ENCODE measurements at places on chromosomes 1 and 21. TPM values are rescaled to one million over a fixed set of nuclear protein-coding genes. Genes with fewer than 3 reads are reported as not detected.

IL6R gene
- total RNA-seq, result 2.2 TPM

OR2T35 gene
- not detected for total RNA-seq

B3GALT2 gene
- total RNA-seq, result 0.39 TPM

GBP7 gene
- not detected for total RNA-seq

PERM1 gene
- 0.20 TPM for total RNA-seq

All from astrocyte (in vitro differentiated cells and primary cell).